ENCODE measurements at places on chromosomes 16 and 17.

GRCh38 chr16:7350806-7351205, 18.2 kb downstream of the RBFOX1 start:
- DNase-seq: no peak

DNA sequence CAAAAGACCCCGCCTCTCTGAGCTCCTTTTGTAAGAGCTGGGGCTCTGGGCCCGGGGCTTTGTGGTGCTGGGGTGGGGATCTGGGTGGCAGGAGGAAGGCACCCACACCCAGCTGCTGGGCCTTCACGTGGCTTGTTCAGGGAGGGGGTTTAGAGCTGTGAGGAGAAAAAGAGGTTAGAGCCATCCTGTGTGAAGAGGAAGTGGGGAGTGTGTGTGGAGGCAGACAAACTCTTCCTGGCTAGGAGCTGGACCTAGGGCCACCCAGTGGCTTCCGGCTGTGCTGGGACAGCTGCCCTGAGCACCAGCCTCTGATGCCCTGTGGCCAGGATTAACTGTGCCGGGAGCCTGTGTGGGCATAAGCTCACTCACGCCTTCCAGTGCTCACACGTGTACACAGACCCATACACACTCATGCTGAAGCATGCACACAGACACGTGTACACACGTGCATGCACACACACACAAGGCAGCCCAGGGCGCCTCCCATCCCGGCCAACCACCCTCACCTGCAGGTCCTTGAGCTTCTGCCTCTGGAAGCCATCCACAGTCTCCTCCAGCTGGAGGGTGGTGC, 7.4 kb downstream of the CIBAR2 start:
- DNase-seq: peak; percentile 86

GRCh38 chr17:52064791-52065211, 93.7 kb downstream of the CA10 start:
- no peak for DNase-seq

- DNase-seq: no peak
Measured at GRCh38 chr17:5446786-5447185, 7.8 kb upstream of the C1QBP start.

Measured in MV-4-11 (cell line).